ENCODE measurements at places on chromosomes 5 and 9.

- DNase-seq = no peak
These were observed 135.9 kb downstream of the ZSWIM6 start for GRCh38 chr5:61467766-61468482.

DNA sequence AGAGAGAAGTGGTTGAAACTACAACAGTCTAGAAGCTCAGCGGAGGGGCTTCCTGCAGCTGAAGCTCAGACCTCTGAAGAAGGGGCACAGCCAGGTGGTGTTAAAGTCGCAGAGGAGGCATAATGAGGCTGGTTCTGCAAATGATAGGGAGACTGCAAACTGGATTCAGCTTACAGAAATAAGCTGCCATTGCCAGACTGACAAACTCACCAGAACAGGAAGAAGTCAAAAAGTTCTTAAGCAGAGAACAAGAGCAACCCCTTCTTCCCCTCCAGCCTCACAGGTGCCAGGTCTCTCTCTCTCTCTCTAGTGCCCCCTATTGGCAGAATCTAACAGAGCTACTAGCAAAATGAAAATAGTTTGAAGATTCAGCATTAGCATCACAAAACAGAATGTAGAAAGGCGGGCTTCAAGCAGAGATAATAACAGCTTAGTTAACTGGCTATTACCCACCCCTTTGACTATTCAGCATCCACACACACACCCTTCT, 76.7 kb downstream of the GRAMD2B start:
- DNase-seq = peak; percentile 59

DNA sequence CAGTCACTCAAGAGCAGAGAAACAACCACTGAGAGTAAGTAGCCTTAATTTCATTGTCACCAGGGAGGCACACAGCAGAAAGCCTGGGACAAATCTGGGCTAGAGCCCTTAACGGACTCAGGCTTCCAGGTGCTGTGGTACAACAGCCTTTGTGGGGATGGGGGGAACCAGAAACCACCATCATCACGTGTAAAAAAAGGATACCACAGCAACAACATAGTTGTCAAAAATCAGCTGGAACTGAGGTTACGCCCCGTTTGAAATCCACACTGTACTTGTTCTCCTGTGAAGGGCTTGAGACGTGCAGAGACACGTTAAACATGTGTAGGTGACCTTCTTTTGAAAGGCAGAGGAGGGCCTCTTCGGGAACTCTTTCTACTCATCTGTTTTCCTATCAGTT, 16.6 kb upstream of the PLPP1 start:
- DNase-seq = no peak

- DNase-seq = no peak
These were observed 22.3 kb downstream of the TCF7 start for GRCh38 chr5:134136771-134137170.

DNA sequence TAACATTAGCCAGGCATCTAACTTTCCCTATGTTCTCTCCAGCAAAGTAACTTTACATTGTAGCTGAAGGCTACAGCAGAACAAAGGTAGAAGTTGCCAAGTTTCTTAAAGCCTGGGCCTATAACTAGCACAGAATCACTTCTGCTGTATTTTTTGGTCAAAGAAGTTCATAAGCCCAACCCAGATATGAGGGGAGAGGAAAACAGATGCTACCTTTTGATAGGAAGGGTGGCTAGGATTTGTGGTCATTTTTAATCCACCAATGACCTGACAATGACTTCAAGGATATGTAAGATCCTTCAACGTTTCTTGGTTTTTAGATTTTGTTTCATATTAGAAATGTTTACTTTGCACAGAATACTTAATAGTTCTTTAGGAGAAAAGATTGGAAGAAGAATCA, 64.2 kb upstream of the RANBP3L start:
- no peak for DNase-seq

DNA sequence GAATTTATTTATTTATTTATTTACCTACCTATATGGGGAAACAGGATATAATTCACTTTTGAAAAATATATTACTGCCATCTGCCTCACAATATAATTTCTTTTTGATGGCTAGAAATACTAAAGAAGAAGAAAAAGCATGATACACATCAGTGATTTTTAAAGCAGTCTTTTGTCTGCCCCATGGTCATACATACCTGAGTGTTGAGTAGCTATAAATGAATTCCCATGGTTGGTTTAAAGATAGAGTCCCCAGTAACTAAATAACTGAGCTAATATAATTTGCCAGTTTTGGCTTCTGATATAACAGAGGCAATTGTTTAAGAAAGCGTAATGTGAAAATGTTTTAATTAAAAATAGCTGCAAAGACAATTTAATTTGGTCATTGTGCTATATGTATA, 447.8 kb downstream of the PDE4D start:
- no peak for DNase-seq

GRCh38 chr5:180173875-180174586, 35.0 kb downstream of the RASGEF1C start:
- no peak for DNase-seq

GRCh38 chr5:135491552-135492318, 39.6 kb upstream of the TIFAB start:
- peak; percentile 84 for DNase-seq

GRCh38 chr9:99905833-99906402, 536 bp upstream of the STX17 start:
- DNase-seq = peak; percentile 42

DNA sequence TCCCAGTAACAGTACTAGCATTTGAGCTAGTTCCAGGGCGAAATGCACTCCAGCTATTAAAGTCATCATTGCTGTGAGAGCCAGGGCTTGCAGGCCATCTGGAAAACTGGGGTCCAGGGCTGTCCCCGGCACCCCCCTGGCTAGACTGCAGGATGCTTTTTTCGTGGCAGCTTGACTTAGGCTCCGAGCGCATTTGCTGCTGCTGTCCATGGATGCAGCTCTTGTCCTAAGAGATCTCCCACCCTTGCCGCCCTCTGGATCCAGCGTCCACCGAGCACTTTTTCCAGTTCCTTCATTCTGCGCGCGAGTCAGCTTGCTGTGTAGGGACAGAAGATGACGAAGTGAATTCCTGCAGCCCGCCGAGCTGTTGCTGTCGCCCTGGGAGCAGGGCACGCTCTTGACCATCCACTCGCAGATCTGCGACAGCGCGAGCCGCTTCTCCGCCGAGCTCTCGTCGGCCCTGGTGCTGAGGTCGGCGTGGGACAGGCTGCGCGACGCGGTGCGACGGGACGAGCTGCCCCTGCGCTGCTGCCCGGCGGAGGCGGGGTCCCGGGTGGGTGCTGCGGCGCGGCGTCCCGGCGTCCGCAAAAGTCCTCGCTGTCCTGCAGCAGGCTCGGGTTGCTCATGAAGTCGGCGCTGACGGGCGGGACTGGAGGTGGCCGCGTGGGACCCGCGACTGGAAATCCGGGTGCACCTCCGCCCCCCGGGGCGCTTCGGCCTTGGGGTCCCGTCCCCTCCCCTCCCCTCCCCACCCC, 30.7 kb downstream of the OR2V1 start:
- peak; percentile 43 for DNase-seq

- no peak for DNase-seq
These were observed 760.3 kb downstream of the EFNA5 start for GRCh38 chr5:106910486-106910885.

GRCh38 chr5:57700072-57700471, 217.5 kb upstream of the ACTBL2 start:
- DNase-seq = no peak

GRCh38 chr5:102933721-102934459, 178.8 kb downstream of the PAM start:
- no peak for DNase-seq

DNA sequence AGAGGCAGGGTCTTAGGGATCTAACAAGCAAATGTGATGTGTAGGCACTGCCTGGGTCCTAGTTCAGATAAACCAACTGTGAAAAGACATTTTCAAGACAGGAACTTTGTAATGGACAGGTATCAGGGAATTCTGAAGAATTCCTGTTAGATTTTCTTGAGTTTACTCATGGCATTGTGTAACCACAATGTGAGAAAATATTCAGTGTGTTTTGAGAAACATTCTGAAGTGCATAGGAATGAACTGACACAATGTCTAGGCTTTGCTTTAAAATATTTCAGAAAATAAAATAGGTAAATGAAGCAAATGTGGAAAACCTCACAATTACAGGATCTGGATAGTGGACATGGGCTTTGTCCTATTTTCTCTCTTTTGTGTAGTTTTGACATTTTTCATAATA, 15.2 kb upstream of the AFAP1L1 start:
- DNase-seq = no peak

- no peak for DNase-seq
These were observed 26.9 kb downstream of the SRD5A1 start for GRCh38 chr5:6659941-6660684.

GRCh38 chr9:129868872-129869486, 33.7 kb downstream of the USP20 start:
- DNase-seq = no peak
